ENCODE measurements at places on chromosomes 5 and 9.

- DNase-seq, result peak; percentile 29
Measured at GRCh38 chr9:3828495-3828894, 302.7 kb upstream of the RFX3 start.

- DNase-seq, result no peak
Measured at GRCh38 chr5:156621719-156622118, 228.4 kb upstream of the PPP1R2B start.

DNA sequence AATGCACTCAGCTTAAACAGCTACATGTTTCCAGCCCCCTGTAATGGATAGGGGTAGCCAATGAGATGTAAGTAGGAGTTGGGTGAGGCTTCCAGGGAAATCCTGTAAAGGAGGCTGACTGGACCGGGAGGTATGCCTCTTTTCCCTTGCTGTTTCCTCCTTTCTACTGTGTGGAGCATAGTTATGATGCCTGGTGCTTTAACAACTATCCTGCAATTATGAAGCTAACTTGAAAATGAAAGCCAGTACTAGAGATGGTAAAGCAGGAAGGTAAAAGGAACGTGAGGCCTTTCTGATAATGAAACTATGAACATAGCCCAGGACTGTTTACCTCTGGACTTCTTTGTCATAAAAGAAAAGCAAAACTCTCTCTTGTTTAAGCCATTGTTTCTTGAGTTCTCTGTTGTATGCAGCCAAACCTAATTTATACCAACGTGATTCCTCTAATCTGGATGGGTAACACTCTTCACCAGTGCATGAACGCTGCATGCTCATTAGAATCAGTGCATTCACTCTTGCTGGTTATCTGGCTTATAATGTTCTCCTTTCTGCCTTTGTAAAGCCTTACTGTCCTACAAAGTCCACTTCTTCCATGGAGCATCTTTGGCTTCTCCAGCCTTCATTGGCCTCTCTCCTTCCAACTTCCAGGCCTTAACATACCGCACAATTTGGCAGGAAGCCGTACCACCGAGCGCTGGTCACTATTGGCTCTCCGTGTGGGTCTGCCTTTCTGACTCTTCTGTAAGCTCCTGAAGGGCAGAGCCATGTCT is 8.3 kb upstream of the ARHGEF28 start:
- no peak for DNase-seq

- DNase-seq, result no peak
Measured at GRCh38 chr9:114913656-114914055, 16.7 kb downstream of the TNFSF8 start.

DNA sequence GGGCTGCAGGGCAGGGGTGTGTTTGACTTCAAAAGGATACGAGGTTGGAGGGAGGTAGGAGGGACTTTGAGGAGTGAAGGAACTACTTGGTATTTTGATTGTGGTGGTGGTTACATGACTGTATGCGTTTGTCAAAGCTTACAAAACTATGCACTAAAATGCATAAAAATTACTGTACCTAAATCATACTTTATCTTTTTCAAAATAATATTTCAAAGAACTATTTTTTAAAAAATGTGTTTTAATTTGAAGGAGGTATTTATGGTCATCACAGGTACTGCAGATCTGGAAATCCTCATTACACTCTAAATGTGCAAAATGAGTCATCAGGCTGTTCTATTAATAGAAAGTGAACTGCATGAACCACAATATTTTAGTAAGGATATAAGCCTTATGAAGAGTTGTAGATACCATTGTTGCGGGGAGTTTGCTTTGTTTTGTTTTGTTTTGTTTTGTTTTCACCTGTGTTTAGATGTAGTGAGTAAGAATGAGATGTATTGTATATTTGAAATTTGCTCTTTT is 116.9 kb downstream of the ARRDC3 start:
- no peak for DNase-seq

DNA sequence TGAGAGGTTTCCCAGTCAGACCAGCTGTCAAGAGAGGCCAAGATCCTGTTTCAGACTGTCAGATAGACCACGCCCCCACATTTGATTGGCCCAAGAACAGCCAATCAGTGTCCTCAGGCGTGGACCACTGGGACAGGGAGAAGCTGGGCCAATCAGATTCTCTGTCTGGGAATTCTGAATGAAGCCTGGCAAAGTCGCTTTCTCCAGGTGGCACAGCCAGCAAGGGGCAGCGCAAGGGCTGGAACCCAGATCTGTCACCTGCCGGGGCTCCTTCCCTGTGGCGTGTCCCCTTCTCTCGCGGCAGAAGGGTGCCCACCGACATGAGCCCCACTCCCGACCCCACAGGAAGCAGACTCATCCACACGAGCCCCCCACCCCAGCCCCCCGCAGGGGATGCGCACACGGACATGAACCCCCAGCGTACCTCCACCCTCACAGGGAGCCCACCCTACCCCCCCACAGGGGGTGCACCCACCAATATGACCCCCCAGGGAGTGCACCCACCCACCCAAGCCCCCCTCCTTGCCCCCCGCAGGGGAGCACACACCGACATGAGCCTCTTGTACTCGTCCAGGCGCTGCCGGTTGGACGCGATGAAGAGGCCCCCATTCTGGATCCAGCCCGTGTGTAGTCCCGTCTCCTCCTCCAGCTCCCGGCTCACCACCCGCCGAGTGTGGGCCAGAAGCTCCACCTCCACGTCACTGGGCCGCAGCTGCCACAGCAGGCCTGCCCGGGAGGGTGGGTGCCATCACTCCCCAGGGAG is 6.1 kb downstream of the SARDH start:
- DNase-seq, result peak; percentile 19

- no peak for DNase-seq
Measured at GRCh38 chr5:111961862-111962261, 204.9 kb upstream of the NREP start.

GRCh38 chr5:141835928-141836670 is 42.1 kb downstream of the PCDH1 start:
- DNase-seq, result no peak

GRCh38 chr9:13447843-13448422 is 168.4 kb upstream of the MPDZ start:
- no peak for DNase-seq

GRCh38 chr9:133074111-133074651 is 12.4 kb downstream of the CEL start:
- peak; percentile 54 for DNase-seq

- DNase-seq, result peak; percentile 73
Measured at GRCh38 chr9:13386935-13387733, 107.6 kb upstream of the MPDZ start.

- no peak for DNase-seq
Measured at GRCh38 chr5:166342402-166342801, 1949.0 kb upstream of the WWC1 start.

DNA sequence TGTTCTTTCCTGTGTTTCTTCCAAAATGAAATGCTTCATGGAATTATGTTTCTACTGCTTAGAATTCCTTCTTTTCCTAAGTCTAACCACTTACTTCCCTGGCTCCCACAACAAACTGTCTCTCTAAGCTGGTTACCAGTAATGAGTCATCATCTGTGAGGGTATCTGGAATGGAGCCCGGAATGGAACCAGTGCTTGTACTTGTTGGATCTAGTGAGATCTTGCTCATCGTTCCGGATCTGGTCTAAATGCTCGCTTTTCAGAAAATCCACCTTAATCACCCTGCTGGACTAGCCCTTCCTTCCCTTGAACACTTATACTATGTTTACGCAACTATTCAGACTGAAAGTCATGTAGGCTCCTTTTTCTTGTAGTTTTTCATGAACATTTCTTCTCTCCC is 184.8 kb downstream of the PBX3 start:
- DNase-seq, result peak; percentile 98

GRCh38 chr5:117638581-117638980 is 1064.0 kb upstream of the SEMA6A start:
- no peak for DNase-seq

DNA sequence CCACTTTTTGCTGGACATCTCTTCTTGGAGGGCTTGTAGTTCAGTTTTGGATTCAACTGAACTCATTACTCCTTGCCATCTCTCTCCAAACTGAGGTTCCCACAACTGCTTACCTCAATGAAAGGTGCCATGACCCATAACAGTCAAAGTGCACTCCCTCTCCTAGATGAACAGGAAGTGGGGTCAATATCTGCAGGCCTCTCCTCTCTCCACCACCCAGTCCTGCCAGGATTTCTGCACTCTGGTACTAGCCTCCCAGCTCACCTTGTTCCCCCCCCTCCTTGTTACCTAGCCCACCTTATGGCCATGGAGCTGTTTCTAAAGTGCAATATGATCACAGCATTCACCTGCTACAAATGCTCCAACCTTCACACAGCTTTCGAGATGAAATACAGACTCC is 5.9 kb downstream of the LHFPL2 start:
- DNase-seq, result no peak

DNA sequence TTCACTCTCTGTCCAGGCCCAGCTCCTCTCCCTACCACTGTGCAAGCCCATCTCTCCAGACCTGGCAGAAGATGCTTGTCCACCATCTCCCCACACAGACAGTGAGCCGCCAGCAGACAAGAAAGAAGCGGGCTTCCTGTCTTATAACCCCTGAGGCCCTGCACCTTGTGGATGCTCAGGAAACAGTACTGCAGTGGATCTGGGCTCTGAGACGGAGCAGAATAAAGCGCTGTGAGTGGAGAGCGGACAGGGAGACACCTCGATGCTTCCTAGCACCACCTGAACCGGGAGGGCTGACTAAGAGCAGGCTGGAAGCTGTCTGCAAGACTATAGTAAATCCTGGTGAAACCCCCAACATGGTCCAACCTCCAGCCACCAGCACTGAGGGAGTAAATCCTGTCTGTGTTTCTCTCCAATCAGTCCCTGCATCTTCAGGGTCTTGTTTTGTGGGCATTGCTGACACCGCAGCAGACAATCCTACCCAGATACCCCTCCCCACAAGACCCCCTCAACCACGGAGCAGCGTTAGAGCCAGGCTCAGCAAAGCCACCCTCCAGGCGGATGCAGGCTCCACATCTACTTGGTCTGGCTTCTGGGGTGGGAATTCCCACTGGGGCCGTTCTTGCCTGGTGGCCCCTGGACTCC is 18.7 kb downstream of the ORM2 start:
- DNase-seq, result no peak

DNA sequence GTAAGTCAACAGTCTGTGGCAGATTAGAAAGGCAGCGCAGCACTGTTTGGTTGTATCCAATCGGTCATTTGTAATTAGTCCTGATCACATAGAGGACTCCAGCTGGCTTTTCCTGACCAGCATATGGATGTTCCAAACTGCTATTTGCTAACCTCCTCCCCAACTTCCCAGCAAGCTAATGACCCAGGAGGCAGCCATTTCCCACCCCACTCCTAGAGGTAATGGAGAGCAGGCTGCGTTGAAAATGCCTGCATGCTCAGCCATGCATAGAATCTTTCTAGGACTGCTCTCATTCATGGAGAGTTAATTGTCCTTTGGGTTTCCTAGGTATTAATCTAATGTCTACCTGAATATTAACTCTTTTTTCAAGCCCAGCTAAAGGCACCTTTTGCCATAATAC is 850.6 kb upstream of the WWC1 start:
- no peak for DNase-seq

GRCh38 chr5:160198146-160198545 is 31.2 kb upstream of the FABP6 start:
- DNase-seq, result no peak

- no peak for DNase-seq
Measured at GRCh38 chr9:113558632-113559502, 95.3 kb downstream of the RGS3 start.

- no peak for DNase-seq
Measured at GRCh38 chr5:37816883-37817282, 23.0 kb downstream of the GDNF start.

DNA sequence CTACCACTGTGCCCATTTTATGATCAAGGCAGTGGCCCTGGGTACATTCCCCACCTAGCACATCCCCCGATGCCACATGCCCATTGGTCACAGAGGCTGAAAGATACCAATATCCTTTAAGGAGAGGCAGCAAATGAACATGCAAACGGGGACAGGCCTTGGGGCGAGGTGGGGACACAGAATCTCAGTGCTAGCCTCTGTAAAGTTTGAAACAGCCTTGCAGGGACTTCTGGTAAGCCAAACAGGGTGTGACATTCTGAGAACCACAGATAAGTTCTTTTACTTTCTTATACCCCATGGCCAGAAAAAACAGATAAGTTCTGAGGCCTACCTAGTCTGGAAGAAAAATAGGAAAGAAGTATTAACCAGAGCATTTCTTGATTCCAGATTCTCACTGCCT is 60.5 kb downstream of the ACER2 start:
- DNase-seq, result no peak

DNA sequence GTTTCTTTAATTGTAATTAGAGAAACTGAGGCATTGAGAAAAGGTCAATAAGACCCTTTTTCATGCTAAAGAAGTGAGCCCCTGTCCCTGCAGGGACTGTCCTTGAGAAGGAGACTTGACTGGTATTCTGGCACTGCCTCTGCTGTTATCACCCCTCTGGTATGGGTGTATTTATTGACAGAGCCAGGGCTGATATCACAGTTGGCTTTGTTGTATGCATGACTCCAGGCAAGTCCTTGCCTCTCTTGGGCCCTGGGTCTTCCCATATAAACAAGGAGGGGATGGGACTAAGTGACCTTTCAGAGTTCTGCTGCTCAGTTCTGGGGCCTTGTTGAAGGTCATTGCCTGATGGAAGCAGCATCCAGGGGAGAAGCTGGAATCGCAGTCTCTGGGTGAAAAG is 71.8 kb upstream of the PPARGC1B start:
- DNase-seq, result no peak

GRCh38 chr5:150517272-150518152 is 9.6 kb downstream of the NDST1 start:
- peak; percentile 96 for DNase-seq

DNA sequence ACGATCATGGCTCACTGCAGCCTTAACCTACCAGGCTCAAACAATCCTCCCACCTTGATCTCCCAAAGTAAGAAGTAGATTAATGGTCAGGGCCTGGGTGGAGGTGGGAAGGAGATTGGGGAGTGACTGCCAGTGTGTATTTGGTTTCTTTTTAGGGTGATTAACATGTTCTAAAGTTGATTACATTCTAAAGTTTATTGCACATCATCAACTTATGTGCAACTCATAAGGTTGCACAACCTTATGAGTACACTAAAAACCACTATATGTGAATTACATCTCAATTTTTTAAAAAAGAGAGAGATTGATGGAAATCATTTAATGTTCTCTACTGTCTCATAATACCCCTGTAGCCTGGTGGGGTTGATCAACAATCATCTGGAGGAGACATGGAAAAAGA is 218.1 kb downstream of the AOPEP start:
- DNase-seq, result no peak

- no peak for DNase-seq
Measured at GRCh38 chr9:109967651-109968642, 187.9 kb downstream of the PALM2AKAP2 start.

GRCh38 chr5:151597749-151598148 is 6.6 kb upstream of the FAT2 start:
- DNase-seq, result no peak

Data from GM04504 (cell line).